ENCODE measurements at places on chromosomes 7 and 10. TPM values are rescaled to one million over a fixed set of nuclear protein-coding genes. Genes with fewer than 3 reads are reported as not detected.

GRCh38 chr10:69800109-69800508 is 1.6 kb upstream of the COL13A1 start:
- DNase-seq, result no peak

- no peak for DNase-seq
Measured at GRCh38 chr7:270351-270983, 19.5 kb upstream of the FOXL3 start.

DNA sequence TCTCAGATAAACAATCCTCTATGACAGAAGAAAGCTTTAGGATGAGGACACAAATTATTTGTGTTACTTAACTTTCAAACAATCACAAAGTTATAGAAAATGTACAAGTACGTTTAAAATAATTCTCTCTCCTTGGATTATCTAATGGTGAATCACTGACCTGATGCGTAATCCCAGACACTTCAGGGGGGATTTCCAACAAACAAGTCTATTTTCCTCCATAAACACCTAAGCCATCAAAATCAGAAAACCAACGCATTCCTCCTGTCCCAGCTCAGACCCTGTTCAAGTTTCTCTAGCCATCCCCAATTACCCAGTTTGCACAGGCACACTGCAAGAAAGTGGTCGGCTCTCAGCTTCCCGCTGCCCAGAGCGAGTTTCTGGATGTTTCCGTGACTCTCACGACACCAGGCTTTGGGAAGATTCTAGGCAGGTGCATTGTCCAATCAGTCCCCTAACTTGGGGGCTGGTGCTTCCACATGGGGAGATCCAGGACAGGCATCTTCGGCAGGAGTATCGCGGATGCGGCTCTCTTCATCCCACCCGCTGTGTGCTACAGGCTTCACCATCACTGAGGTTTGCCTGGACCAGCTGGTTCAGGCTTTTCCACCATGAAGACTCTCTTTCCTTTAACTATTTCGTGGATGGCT is 200.0 kb downstream of the ZMYND11 start:
- DNase-seq, result no peak

DNA sequence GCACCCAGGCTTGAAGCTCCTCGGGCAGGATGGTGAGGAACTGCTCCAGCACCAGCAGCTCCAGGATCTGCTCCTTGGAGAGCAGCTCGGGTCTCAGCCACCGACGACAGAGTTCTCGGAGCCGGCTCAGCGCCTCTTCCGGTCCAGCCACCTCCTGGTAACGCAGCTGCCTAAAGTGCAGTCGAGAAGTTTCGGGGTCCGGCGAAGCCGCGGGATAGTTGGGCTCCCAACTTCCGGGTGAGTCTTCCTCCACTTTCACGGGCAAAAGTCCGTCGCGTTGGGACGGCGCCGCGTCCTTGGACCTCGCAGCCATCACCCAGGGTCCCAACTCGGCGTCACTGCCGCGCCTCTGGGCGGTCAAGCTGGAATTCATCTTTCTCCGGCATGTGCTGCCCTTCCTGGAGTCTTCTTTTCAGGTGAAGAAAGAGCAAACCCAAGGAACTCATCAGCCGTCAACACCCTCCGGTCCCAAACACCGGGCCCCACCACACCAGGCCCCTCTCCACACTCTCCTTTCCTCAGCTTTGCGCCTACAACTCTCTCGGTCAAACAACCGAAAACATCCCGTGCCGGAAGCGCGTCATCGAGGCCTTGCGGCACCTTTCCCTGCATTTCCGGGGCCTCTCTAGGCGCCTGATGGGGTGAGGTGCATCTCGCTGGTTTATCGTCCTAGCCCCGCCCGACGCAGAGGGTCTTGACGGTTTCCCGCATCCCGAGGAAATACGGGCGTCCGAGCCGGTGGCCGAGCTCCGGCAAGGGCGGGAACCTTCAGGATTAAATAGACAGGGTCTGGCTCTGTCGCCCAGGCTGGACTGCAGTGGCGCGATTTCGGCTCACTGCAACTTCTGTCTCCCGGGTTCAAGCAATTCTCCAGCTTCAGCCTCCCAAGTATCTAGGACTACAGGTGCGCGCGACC is at the start of gene ZNF394:
Gene ZNF394 (minus strand): TSS at position 561 of the 916 bp plus-strand sequence. CDS start 188 bp downstream, at position 373.
- DNase-seq, result peak; percentile 91

DNA sequence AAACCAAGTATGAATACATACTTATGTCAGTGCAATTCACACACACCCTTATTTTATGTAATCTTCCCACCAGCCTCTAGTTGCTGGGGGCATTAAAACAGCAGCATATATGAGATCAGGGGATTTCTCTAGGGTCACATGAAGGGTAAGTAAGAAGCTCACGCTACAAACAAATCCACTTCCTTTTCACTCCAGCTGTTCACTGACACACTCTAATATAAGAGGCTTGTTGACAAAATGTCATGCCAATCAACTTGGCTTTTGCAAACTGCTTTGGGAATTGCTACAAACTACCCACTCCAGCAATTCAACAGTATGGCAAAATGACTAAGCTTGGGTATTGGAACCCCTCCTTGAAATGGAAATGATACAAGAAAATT is 10.3 kb downstream of the FAM3C start:
- DNase-seq, result no peak

The SERPINE1 gene
- 0.78 TPM for total RNA-seq

The CDH23 gene
- 1.2 TPM for total RNA-seq

The UNCX gene
- total RNA-seq, result not detected

Measured in occipital lobe (tissue), 3 donors.